ENCODE measurements at places on chromosomes 6 and 20.

GRCh38 chr6:130453230-130453629 lies 87.4 kb downstream of the TMEM200A start:
- H3K27ac ChIP-seq, result no peak overlapping the region
- no peaks in the 10 kb centered on the region for H3K36me3 ChIP-seq
- H3K27me3 ChIP-seq, result no peaks in the 10 kb centered on the region
- no peak for DNase-seq
- no peak overlapping the region for H3K4me3 ChIP-seq
- H3K4me1 ChIP-seq, result no peaks in the 10 kb centered on the region

DNA sequence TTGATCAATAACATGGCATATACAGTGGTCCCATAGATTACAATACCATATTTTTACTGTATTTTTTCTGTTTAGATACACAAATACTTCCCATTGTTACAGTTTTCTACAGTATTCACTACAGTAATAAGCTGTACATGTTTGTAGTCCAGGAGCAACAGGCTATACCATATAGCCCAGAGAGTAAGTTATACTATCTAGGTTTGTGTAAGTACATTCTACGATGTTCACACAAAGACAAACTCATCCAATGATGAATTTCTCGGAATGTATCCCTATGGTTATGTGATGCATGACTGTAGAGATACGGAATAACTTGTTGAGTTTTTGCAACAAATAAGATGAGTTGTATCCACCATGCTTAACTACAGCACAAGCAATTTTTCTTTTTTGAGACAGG lies 3.6 kb upstream of the MYO6 start:
- no peak overlapping the region for H3K27ac ChIP-seq
- no peak for DNase-seq
- H3K4me3 ChIP-seq, result no peak overlapping the region
- H3K36me3 ChIP-seq, result no peaks in the 10 kb centered on the region

- no peaks in the 10 kb centered on the region for H3K27me3 ChIP-seq
- no peak overlapping the region for H3K27ac ChIP-seq
Observed at GRCh38 chr20:19368351-19368750, 155.9 kb downstream of the SLC24A3 start.

DNA sequence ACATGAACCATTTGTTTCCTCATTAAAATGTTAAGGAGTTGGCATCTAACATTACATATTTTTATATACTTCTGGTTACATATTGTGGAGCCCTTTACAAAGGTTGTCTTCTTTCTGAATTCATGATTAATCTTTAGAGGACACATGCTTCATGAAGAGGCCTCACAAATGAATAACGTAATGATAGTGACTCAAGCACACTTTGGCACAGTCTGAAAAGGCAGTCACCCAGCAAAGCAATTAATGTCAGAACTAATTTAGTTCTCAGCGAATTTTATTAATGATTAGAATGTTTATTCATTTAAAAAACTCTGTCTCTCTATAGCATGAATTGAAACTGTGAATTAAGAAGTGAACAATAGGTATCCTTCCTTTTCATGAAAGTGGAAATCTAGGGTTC lies 854.2 kb downstream of the PHF3 start:
- no peak overlapping the region for H3K27ac ChIP-seq
- H3K4me1 ChIP-seq, result no peaks in the 10 kb centered on the region
- no peak for DNase-seq
- no peak overlapping the region for H3K4me3 ChIP-seq

GRCh38 chr20:23255716-23256385 lies 94.7 kb upstream of the NXT1 start:
- H3K4me1 ChIP-seq, result no peaks in the 10 kb centered on the region
- H3K27ac ChIP-seq, result no peak overlapping the region
- no peak for DNase-seq
- no peak overlapping the region for H3K4me3 ChIP-seq
- no peaks in the 10 kb centered on the region for H3K27me3 ChIP-seq

DNA sequence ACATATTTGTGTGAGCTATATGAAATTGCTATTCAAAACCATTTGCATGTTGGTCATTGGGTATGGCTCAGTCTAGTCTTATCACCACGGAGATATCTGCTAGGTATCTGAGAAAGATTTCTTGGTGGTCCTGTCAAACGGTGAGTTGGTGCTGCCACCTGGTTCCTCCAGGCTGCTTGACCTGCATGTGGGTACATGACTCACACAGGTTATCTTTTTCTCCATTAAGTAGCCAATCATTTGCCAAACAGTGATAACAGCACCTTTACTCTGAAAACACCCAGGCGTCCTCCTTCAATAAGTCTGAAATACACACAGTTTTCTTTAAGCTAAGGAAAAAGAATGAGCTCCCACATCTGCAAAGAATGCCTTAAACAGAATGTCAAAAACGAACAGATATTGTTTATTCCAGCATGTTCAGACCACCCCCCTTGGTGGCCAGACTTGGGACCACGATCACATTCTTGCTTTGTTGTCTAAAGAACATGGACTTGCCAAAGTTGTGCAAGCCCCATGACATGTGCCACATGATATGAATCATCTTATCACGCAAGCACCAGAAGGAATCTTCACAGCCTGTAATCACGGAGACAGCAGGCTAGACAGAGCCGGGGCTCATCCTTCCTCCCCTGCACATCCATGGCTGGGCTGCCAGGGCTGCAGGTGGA lies 200.7 kb upstream of the THBS2 start:
- no peak for DNase-seq
- H3K4me3 ChIP-seq, result no peak overlapping the region
- no peak overlapping the region for H3K27ac ChIP-seq
- H3K27me3 ChIP-seq, result no peaks in the 10 kb centered on the region
